ENCODE measurements at places on chromosomes 7 and 10.
A peak's percentile ranks its signal among the peaks of the same experiment; 100 is the strongest.

- no peak for DNase-seq
These were observed 16.0 kb downstream of the EGFR start for GRCh38 chr7:55034776-55035175.

GRCh38 chr10:87861953-87862678, 1.2 kb downstream of the KLLN start:
- DNase-seq, result peak; percentile 93

GRCh38 chr10:127151981-127152699, 44.3 kb downstream of the INSYN2A start:
- no peak for DNase-seq

- peak; percentile 90 for DNase-seq
These were observed 41.7 kb upstream of the LOXL4 start for GRCh38 chr10:98309366-98310355.

DNA sequence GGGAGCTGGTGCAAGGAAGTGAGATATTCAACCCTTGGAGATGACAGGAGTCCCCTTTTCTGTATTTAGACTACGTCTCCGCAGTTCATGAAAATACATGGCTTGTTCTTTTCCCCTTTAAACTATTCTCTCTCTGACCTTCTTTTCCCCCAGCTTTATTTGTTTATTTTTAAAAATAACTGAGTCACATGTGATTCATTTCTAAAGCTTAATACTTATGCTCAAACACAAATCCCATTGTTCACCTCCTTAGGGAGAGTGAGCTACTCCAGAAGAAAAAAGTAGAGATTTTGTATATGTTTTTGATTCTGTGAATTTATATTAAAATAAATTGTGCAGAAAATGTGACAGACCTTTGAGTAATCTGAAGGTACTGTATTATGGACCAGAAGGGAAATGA, 35.9 kb upstream of the FZD1 start:
- peak; percentile 33 for DNase-seq

GRCh38 chr10:89759531-89759930, 58.1 kb downstream of the KIF20B start:
- no peak for DNase-seq

DNA sequence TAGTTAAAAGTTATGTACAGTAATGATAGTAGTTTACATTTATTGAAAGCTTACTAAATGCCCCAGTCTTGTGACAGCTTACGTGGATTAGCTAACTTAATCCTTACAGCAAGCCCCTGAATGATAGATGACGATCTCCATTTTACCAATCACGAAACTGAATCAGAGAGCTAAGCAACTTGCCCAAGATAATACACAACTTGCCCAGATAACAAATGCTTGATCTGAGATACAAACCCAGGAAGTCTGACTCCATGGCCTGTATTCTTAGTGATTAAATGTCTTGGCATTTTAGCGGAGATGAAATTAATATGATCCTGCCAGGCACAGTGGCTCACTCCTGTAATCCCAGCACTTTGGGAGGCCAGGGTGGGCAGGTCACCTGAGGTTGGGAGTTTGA, 46.9 kb upstream of the FMC1 start:
- no peak for DNase-seq

GRCh38 chr7:11236680-11237079, 263.0 kb downstream of the PHF14 start:
- no peak for DNase-seq

DNA sequence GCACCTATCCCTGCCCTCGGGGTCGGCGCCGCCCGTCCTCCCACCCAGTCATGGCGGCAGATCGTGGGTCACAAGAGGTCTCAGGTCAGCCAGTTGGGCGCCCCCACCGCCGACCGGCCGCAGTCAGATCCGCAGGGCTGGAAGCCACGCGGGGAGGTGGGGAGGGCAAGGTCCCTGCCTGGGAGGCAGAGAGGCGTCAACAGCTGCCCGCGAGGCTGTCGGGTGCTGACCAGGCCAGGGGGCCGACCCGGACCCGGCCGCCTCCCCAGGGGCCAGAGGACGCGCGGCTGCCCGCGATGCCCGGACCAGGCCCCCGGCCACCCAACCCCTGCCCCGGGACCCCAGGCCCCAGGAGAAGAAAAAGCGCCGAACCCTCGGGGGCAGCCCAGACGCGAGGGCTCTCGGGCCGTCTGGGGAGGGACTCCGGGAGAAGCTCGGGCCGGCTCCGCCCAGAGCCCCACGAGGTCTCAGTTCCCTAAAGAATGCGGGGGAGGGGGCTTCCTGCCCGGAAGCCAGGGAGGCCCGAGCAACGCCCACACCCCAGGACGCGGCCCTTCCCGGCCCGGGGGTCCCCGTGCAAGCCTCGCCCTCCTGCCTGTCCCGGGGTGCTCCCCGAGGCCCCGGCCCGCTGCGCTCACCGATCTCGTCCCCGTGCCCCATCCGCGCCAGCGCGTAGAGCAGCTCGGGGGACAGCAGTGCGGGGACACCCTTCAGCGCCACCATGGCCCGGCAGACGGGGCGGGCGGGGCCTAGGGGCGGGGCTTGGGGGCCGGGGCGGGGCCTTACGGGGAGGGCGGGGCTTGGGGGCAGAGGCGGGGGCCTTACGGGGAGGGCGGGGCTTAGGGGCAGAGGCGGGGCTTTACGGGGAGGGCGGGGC, at the start of gene FUOM:
TSS of gene FUOM (minus strand) at position 735 of the 877 bp plus-strand sequence. CDS start at position 723, 12 bp downstream.
- DNase-seq, result peak; percentile 71

- peak; percentile 26 for DNase-seq
These were observed 33.3 kb downstream of the FOXK1 start for GRCh38 chr7:4715410-4715776.

- peak; percentile 24 for DNase-seq
These were observed 142.1 kb downstream of the STK31 start for GRCh38 chr7:23852135-23852534.

DNA sequence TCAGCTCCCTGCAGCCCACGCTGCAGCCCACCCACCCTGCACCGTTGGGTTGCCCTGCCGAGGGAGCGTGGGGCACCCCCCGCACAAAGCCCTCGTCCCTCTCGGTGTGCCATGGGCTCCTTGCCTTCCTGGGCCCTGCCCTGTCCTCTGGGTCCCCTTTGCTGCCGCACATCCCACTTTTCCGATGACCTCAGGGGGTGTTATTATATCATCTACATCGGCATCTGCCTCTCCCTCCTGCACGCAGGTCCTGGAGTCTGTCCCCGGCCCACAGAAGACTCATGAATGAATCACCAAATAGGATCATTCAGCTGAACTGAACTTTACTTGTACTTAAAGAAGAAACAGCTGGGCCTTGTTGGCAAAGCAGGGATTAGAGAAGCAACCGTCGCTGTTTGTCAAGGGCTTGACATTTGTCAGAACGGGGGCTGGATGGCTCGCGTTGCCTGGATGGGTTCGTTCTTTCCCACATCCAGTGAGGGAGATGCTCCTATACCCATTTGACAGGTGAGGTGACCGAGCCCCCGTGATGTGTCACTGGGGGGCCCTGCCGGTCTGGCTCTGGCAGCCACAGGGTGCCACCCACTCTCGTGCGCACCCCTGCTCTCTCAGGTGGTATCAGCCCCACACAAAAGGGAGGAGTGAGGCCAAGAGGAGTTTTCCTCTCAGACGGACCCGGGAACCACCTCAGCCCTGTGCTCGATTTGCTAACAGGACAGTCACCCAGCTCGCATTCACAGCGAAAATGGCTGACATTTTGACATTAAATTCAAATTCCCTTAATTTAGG, 58.6 kb upstream of the EBF3 start:
- DNase-seq, result peak; percentile 84

DNA sequence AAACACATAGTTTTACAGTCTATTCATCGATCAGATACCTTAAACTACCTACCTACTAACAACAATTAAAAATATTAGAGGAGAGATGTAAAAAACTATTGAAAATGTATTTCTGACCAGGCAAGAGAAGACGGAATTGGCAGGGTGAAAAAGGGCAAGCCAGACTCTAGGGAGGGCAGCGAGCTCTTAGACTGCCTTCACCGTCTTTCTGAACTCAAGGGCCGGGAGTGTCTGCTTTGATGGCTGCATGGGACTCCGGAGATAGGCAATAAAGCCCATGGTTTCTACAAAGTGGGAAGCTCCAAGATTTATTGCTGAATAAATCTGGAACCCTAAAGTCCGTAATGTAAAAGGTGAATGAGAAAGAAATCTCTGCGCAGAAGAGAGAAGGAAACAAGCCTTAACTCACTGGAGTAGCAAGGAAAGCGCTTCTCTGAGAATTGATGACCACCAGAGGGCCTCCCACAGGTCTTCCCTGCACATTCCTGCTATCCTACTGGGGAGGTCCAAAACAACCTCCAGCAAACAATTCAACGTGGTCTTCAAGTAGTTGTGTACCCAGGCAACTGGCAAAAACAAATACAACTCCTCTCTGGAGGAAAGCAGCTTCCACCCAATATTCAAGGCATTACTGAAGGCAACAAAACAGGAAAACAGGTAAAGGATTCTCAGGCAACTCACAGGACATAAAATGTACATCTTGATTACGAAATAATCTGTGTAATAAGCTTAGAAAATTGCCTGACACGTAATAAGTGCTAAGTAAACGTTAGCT, 181.3 kb downstream of the SDK1 start:
- peak; percentile 3 for DNase-seq

GRCh38 chr7:92809397-92809759, 27.0 kb downstream of the CDK6 start:
- DNase-seq, result no peak

DNA sequence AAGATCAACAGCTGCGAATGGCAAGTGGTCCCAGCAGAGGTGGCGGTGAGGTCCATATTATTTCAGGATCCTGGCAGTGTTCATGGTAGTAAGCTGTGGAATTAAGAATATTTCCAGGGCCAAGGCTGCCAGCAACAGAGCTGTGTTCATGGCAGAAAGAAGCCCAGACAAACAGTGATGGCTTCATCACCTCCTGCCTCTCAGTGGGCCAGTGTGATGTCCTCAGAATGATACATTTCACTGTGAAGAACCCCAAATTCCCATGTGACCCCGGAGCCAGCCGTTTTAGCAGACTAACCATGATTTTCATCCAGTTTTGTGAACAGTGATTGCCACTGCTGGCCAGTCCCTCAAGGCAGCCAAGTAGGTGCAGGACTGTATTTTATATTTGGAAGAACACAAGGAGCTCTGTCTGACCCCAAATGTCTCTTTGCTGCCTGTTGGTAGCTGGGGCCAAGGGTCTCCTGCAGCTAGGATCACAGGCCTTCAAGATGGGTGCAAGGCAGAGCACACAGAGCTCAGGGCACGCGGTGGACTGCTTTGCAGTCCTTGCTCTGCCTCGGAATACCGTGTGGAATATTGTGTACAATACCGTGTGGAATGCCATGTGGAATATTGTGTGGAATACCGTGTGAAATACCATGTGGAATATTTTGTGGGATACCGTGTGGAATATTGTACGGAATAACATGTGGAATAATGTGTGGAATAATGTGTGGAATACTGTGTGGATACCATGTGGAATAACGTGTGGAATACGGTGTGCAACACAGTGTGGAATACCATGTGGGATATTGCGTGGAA, 132.3 kb upstream of the CHST15 start:
- no peak for DNase-seq

- DNase-seq, result no peak
These were observed 6.9 kb upstream of the SFRP5 start for GRCh38 chr10:97778452-97779302.

DNA sequence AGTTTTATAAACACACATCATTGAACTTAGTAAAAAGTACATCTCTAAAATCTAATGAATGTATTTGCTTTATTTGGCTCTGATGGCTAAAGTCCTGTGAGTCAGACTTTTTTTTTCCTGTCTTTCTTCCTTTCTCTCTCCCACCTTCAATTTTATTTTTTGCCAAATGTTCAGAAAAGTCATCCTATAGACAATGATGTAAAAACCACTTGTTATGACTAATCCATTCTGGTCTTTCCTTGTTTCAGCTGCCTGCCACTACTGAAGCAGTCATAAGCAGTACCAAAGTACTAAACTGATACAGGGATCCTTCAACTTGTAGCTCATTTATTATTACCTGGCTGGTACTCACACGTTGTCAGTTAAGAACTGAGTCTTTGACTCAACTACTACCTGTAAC, 23.9 kb downstream of the HECTD2 start:
- DNase-seq, result no peak

- no peak for DNase-seq
These were observed 9.9 kb downstream of the PTPRE start for GRCh38 chr10:127916826-127917225.

DNA sequence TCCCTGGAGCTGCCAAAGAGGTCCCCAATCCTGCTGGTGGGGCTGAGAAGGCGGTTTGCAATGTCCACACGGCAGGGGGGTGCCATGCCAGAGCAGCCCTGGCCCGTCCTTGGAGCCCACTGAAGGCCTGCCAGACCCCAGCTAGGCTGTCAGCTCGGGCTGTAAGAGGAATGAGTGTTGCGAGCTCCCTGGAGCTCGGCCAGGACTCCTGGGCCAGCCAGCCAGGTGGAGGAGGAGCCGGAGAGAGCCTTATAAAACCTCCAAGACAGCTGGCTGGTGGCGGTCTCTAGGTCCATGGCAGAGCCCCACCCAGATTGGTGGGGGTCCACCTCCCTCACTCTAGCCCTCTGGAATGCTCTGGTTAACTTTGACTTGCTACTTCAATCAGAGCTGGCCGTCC, 55.1 kb upstream of the CALN1 start:
- no peak for DNase-seq

DNA sequence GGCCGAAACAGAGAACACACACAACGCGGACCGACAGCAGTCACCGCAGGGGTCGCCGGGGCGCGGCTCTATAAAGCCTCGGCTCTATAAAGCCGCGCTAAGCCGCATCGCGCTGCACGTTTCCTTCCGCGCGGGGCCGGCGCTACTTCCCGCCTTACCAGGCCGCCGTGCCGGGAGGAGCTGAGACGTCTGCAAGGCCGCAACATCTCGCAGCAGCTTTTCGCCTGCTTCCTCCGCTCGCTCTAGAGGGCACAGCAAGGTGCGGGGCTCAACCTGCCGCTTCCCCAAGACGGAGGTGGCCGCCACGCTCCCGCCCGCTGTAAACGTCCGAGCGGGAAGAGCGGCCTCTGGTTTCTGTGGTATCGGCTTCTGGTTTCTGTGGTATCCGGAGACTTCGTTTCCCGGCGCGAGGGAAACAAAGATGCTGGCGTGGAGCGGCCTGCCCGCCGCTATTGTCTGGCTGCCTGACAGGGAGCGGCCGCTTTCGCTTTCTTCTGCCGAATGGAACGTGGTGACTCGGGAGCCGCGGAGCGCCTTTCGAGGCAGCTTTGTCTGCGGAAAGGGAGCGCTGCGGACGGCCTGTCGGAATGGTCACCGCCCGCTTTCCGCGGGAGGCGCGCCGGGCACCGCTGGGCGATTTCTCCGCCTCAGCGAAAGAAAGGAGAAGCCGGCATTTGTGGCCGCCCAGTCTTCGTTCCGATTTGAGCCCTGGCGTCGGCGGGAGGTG, 91.8 kb downstream of the SPAG6 start:
- DNase-seq, result peak; percentile 85

- no peak for DNase-seq
These were observed 67.3 kb downstream of the NRBF2 start for GRCh38 chr10:63200431-63200830.

DNA sequence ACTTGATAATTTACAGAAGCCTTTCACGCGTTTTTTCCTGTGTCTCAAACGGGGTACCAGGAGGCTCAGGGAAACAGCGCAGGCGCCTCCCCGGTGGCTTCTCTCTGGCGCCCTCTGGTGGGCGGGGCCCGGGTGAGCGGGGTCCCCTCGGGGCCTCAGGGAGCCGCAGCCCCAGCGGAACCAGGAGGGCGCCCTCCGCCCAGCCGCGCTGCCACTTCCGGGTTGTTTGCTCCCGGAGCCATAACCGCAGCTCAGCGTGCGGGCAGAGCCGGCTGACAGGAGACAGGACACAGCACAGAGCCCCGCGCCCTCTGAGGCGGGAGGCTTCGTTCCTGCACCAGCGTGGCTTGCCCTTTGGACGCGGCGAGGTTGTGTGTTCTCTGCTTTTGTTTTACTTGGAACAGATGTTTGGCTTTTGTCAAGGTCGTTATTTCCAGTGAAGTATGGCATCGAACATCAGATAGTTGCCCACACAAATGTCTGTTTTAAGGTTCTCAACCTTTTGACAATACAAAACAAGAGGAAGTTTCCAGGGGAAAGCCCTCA, 6.9 kb upstream of the CYP2E1 start:
- DNase-seq, result peak; percentile 80

Measured in adipocyte (in vitro differentiated cells).